ENCODE measurements at places on chromosomes 2 and 18.
A peak's percentile ranks its signal among the peaks of the same experiment; 100 is the strongest.

- no peak for DNase-seq
Measured at GRCh38 chr18:79797518-79798345, at the start of gene KCNG2. TSS of gene KCNG2 (plus strand) at chr18:79797938. CDS start at chr18:79863668, 65,730 bp downstream.

DNA sequence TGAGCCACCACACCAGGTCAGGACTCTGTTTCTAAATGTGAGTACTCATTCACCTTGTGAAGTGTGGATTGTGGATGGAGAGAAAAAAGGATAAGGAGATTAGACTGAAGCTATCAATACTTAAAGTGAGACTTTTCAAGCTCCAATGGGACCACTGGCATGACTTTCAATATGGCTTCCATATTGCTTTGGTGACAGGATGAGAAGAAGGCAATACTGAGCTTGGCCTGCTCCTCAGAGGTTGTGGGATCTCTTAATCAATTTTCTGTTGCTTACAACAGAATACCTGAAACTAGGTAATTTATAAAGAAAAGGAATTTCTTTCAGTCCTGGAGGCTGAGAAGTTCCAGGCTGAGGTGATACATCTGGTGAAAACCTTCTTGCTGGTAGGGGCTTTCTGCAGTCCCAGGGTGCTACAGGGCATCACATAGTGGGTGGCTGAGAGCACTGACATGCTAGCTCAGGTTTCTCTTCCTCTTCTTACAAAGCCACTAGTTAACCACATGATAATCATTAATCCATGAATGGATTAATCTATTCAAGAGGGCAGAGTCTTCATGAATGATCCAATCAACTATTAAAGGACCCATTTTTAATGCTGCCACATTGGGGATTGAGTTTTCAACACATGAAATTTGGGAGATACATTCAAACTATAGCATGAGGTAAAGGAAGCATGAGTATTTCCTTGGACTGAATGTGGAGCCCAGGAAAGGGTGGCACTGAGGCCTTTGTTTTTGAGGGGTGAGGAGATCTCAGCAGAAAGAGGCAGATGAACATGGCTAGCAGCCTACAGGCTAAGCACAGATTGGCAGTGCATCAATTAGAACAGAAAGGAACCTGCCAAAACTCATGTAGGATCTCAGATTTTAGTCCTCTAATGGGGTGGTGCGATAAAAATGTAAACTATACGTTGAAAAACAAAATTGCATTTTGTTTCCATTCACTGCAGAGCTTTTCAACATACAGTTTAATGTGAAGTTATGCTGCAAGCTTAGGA, 274.5 kb downstream of the PIK3C3 start:
- no peak for DNase-seq

DNA sequence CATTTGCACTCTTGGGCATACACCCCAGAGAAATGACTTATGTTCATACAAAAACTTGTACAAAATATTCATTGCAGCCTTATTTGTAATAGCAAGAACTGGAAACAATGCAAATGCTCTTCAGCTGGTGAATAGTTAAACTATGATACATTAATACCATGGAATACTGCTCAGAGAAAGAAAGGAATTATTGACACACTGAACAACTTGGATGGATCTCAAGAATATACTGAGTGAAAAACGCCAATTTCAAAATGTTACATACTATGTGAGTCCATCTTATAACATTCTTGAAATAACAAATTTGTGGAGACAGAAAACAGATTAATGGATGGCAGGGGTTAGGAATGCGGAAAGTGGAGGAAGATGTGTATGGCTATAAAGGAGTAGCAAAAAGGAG, 17.2 kb downstream of the LNPK start:
- peak; percentile 39 for DNase-seq

DNA sequence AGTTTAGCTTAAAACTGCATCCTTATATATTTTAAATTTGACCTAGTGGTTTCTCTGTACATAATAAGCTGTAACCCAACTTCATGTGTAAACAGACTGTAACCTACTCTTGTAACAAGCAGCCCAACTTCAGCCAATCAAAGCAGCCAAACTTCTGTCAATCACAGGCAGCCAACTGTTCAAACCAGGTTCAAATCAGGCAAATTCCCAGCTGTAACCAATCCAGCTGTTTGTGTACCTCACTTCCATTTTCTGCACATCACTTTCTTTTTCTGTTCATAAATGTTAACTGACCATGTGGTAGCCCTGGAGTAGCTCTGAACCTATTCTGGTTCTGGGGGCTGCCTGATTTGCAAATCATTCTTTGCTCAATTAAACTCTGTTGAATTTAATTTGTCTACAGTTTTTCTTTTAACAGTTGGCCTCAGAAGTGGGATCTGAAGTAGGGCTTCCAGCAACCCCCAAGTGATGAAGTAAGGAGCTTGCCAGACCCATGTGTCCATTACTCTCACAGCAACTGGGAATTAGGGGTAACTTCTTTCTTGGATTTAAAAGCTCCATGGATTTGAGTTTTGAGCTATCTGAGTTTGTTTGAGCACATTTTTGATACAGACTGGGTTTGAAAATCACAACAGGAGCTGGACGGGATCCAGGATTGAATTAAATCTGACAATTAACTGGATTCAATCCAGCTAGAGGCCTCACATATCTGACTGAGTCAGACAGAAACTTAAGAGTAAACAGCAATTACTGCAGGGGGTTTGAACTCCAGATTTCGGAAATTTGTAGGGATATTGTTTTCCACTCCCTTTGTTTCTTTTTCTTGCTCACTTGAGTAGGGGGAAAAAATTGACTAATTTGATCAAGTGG, 1569.7 kb upstream of the SLC39A10 start:
- DNase-seq: peak; percentile 4

DNA sequence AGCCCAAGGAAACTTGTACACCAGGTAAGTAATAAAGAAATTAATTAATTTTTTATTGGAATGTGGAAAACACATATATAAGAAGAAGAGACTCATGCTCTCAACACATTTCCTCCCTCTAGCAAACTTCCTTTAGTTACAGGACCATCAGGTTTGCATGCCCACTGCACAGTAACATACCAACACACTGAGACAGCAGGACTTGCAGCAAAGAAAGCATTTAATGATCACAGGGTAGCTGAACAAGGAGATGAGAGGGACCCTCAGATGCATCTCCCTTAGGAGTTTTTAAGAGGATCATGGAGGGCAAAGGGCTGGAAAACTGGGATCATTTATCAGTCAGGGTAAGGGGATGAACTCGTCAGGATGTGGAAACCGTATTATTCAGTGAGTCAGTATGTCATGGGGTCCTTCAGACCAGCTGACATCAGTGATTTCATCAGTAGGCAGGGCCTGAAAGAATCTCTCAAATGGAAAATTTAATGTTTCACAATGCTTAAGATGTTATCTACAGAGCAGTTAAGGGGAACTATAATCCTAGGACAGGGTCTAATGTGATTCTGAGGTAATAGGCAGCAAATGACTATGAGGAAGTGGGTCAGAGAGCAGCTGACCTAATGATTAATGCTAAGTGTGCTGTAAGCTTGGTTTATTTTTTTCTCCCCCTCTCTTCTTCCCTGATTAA, 193.8 kb upstream of the RND3 start:
- peak; percentile 88 for DNase-seq

GRCh38 chr18:9173770-9174233, 37.2 kb downstream of the ANKRD12 start:
- no peak for DNase-seq

- DNase-seq: no peak
Measured at GRCh38 chr2:133635131-133635530, 66.9 kb upstream of the NCKAP5 start.

DNA sequence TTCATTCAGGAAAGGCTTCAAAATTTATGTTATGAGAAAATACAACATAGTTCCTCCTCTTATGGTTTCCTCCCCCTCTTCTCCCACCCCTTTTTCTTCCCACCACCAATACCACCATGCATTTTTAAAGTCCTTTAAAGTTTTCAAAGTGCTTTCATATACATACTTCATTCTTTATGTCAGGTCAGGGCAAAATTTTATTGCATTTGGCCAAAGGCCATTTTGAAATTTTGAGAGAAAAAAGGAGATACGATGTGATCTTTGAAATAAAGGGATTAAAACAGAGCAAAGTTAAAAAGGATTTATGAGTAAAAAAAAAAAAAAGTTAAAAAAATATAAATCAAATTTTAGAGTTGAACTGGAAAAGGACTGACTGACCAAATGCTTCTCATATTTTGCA, 792.5 kb upstream of the FANCL start:
- no peak for DNase-seq

DNA sequence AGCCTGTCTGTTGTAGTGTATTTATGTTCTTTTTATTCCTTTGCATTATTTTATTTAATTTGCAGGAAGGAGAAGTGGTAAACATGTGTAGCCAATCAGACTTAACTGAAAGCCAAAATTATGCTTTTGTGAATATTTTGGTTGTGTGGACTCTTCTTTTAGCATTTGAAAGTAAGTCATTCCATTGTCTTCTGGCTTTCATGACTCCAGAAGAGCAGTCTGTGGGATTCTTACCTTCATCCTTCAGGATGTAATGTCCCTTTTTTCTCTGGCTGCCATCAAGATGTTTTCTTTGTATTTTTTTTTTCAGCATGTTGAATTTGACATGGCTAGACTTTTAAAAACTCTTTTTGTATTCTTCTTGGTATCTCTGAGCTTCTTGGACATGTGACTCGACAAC, 895.2 kb upstream of the ZEB2 start:
- no peak for DNase-seq

- DNase-seq: no peak
Measured at GRCh38 chr2:141906678-141907077, 224.1 kb downstream of the LRP1B start.

GRCh38 chr18:60018618-60019462, 119.0 kb downstream of the PMAIP1 start:
- peak; percentile 73 for DNase-seq

- peak; percentile 33 for DNase-seq
Measured at GRCh38 chr18:26655525-26656430, 107.4 kb upstream of the KCTD1 start.
